ENCODE measurements at places on chromosomes 12 and 14.

DNA sequence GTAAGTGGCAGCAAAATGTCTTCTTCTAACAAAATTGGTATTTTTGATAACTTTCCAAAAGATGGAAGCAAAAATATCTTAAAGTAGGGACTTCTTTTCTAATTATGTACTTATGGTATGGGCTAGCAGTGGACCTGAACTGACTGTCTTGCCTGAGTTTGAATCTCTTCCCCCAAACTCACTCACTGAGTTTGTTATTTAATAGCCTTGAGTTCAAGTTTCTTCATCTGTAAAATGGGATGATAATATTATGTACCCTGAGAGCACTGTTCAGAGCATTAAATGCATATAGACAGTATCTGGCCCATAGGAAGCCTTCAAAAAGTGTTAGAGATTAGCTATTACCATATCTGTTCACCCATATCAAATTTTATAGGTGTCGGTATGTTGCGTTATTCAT lies 210.4 kb upstream of the NUDT4 start:
- no peak for DNase-seq

GRCh38 chr12:114284041-114284440 lies 121.9 kb downstream of the TBX5 start:
- DNase-seq, result no peak

GRCh38 chr12:55966408-55967281 lies at the start of gene CDK2:
Gene CDK2 (plus strand): TSS chr12:55966830. CDS start chr12:55967009, 179 bp downstream.
- peak; percentile 68 for DNase-seq

DNA sequence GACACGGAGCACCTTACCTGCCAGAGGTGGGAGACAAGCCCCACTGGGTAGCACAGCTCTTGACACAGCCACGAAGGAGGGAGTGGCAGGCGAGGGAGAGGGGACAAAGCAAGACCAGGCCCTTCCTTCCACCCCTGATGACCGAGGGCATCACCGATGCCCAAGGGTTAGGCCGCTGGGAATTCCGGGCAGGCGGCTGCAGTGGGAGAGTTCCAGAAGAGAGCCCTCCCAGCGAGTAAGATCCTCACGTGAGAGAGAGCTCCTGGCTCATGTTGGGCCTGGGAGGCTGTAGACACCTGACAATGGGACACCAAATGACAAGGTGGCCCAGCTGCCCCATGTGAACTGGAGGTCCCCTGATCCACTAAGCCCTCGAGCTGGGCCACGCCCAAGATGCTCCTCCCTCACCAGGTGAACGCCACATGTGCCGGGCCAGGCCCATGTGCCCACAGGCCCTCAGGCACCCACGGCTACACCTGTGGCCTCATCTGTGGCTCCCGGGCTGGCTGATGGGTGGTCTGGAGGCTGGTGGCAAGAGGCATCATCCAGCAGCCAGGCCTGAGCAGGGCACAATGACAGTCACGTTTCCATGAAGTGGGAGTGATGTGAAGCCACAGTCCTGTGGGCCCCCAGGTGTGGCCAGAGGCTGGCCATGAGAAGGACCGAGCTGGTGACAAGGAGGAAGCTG lies 32.1 kb upstream of the C14orf180 start:
- no peak for DNase-seq

DNA sequence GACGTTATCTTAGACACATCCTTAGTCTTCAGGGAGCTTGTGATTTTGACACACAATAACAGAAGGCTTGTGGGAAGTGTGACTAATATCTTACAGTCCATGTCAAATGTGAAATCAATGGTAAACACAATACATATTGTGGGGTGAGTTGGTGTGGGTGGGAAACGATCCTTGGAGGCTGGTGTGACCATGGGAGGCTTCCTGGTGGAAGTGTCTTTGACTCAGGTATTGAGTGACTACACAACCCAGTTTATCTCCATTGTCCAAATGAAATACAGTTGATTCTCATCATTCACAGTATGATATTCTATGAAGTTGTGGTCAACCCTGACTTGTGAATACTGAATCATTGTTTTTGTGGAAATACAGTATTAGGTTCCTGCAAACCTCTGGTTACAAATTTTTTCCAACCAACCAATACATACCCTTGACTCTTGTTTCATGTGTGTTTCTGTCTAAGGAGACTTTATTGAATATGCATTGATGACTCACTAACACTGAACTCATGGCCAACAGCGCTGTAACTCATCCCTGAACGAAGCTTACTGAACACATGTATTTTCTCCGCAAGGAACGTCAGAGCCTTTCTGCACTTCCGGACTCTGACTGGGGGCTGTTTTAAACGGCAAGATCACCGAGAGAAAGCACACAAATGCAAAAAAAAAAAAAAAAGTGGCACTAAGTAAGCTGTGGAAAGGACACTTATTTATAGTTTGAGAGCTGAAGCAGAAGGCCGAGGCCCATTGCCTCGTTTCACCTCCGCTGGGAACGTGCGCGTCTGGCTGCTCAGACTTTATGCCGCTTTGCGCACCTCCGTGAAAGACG lies 59.0 kb downstream of the CLMN start:
- DNase-seq, result no peak

- DNase-seq, result no peak
These were observed 91.2 kb upstream of the PARP11 start for GRCh38 chr12:3964439-3964838.

DNA sequence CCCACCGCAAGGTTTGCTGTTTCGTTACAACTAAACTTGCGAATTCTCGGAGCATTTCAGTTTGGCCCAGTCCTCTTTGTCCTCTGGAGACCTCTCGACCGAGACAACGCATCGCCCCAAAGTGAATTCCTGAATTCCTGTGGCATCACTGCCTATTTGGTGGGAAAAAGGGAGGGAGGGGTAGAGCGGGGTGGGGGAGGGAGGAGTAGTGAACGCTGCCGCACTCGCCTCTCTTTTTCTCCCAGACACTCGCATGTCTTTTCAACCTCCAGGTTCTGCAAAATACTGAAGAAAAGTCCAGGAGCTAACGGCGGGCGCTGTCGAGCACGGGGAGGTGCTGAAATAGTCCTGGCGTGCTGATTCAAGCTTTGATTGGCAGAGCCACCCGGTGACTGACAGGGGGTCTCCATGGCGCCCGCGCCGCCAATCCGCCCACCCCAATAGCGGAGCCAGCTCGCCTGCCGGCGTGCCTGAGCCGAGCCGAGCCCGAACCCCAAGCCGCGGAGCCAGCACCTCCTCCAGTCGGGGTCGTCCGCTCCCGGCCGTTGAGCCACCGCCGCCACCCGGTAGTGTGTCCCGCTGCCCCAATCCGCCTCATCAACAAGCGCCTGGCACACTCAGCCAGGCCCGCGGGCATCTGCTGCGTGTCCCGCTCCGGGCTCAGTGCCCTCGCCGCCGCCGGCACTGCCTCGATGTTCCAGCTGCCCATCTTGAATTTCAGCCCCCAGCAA lies at the start of gene SIX6:
Gene SIX6, plus strand, starts transcription at position 440 of the 731 bp plus-strand sequence. Its CDS starts 253 bp downstream, at position 693.
- DNase-seq, result no peak

- DNase-seq, result no peak
These were observed 99.0 kb downstream of the RTN1 start for GRCh38 chr14:59771577-59771976.

- DNase-seq, result no peak
These were observed 48.4 kb downstream of the ELK3 start for GRCh38 chr12:96242597-96242996.

DNA sequence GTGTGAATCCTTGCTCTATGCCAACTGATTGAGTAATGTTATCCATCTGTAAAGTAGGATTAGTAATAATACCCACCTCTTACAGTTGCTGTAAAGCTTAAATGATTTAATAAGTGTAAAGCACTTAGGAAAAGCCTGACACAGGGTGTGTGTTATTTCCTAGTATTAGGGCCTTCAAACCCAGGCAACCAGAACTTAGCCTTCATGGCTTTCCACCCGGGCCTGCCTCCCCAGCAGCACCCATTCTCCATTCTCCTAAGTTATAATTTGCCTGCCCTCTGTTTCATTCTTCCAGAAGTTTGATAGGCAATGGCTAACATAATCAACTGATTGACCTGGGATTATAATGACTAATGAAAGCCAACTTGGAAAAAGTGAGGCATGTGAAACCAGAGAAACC lies 20.4 kb upstream of the PDZRN4 start:
- DNase-seq, result no peak

GRCh38 chr12:114625294-114625851 lies 58.6 kb downstream of the TBX3 start:
- DNase-seq, result no peak

DNA sequence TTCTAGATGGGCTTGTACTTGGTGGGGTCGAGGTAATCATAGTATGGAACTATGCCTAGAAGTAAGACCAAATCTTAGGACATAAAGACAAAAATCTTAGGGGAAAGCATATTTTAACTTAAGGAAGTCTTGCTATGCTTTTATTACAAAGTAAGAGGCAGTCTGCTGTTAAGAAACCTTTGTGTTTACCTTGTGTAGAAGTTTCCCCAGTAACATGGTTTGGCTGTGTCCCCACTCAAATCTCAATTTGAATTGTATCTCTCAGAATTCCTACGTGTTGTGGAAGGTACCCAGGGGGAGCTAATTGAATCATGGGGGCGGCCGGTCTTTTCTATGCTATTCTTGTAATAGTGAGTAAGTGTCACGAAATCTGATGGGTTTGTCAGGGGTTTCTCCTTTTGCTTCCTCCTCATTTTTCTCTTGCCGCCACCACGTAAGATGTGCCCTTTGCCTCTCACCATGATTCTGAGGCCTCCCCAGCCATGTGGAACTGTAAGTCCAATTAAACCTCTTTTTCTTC lies 162.5 kb upstream of the ABCD2 start:
- no peak for DNase-seq

- DNase-seq, result no peak
These were observed 886 bp upstream of the PRICKLE1 start for GRCh38 chr12:42590330-42590934.

- no peak for DNase-seq
These were observed 63.5 kb downstream of the ELK3 start for GRCh38 chr12:96257550-96258103.

GRCh38 chr14:78164226-78164853 lies 5.8 kb upstream of the NRXN3 start:
- no peak for DNase-seq

GRCh38 chr14:89571491-89571890 lies 154.5 kb upstream of the FOXN3 start:
- no peak for DNase-seq

GRCh38 chr12:53803703-53804102 lies 51.9 kb upstream of the CISTR start:
- no peak for DNase-seq

GRCh38 chr12:28771968-28772367 lies 377.1 kb upstream of the FAR2 start:
- DNase-seq, result no peak

DNA sequence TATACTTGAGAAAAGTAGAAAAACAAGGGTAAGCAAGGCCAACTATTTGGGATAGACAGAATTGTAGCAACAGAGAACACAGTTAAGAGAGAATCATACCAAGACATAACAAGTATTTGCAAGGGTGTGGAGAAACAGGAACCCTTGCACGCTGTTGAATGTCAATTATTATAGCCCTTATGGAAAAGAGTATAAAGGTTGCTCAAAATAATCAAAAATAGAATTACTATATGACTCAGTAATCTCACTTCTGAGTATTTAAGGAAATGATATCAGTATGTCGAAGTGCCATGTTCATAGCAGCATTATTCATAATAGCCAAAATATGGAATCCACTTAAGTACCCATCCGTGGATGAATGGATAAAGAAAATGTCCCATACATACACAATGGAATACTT lies 193.3 kb downstream of the PHLDA1 start:
- no peak for DNase-seq

DNA sequence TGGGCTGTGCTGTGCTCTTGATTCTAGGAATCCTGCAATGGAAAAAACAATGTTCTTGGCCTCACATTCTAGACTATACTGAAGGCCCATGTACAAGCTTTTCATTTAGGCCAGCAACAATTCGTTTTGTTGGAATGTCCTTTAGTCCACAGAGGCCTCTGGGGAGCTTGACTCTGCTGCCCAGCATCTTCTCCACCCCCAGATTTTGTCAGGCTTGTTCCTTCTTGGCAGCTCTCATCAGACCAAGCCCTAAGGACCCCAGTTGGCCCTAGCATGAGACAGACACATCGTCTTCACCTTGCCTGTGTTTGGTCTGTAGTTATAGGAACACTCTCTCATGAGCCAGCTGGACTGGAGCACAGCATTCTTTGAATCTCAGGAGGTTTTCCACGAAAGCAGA lies 300.1 kb downstream of the VRK1 start:
- no peak for DNase-seq

GRCh38 chr14:58533446-58533845 lies 104.3 kb upstream of the DACT1 start:
- DNase-seq, result peak; percentile 63

- no peak for DNase-seq
These were observed 40.1 kb downstream of the GALNT4 start for GRCh38 chr12:89484470-89484869.

GRCh38 chr14:53064475-53064874 lies 88.6 kb downstream of the DDHD1 start:
- DNase-seq, result no peak

DNA sequence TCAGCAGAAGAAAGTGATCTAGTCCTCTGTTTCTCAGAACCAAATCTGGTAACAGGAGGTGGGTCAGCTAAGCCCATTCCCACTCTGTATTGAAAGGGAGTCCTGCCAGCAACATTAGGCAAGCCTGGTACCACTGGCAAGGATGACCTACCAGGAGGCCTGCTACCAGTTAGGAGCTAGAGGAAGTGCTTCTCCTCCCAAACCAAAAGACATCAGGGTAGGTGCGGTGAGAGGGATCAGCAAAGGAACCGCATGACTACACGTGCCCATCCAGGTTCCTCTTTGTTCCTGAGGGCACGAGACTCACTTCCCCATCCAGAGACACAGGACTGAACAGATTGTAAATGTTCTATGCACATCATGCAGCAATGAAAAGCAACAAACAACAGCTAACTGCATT lies 2.8 kb downstream of the KLRC4 start:
- DNase-seq, result no peak

- no peak for DNase-seq
These were observed 839 bp downstream of the CLEC9A start for GRCh38 chr12:10031321-10031720.

DNA sequence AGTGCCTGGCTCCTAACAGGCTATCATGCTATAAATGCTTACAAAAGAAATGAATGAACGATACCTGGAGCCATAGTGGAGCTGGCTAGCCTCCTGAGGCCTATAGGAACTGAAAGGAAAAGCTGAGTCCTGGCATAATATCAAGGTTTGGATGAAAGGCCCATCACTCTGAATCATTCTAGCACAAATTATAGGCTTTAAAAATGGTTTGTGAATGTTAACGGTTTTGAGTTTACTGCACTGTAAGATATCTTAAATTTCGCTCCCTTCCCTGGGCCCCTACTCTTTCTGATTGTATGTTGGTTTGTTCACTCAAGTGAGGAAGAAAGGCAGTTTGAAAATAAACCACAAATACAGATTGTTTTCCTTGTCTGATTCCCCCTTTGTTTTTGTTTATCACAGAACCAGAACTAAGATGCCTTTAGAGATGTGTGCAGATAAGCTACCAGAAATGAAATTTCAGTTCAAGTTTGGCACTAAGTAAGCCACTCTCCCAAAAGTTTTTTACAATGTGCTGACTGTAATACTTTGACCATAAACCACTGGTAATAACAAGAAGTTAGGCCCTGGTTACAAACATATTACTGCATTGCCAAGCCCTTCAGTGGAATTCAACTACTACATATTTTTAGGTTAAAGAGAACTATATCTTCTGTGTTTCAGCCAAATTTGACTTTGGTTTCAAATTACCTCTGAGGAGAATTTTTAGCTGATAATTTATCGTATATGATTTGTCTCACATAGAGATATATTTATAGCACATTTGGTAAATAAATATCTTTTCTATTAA lies 89.5 kb downstream of the ALX1 start:
- no peak for DNase-seq

- DNase-seq, result no peak
These were observed 62.9 kb downstream of the GCH1 start for GRCh38 chr14:54839701-54840119.
